Effector CD8-positive, alpha-beta T cell (primary cell): ENCODE measurements at places on chromosomes 11 and 22.

DNA sequence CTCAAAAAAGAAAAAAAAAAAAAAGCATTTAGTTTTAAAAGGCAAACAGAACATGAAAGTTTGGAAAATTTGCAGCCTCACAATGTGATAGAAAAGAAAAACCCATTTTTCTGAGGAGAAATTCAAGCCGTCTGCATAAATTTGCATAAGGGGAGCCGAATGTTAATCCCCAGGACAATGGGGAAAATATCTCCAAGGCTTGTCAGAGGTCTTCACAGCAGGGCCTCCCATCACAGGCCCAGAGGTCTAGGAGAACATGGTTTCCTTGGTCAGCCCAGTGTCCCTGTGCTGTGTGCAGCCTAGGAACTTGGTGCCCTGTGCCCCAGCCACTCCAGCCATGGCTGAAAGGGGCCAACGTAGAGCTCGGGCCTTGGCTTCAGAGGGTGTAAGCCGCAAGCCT lies 109.1 kb downstream of the TRIM44 start:
- DNase-seq, result no peak

- DNase-seq, result no peak
Measured at GRCh38 chr11:788009-788640, 1.8 kb downstream of the CEND1 start.

DNA sequence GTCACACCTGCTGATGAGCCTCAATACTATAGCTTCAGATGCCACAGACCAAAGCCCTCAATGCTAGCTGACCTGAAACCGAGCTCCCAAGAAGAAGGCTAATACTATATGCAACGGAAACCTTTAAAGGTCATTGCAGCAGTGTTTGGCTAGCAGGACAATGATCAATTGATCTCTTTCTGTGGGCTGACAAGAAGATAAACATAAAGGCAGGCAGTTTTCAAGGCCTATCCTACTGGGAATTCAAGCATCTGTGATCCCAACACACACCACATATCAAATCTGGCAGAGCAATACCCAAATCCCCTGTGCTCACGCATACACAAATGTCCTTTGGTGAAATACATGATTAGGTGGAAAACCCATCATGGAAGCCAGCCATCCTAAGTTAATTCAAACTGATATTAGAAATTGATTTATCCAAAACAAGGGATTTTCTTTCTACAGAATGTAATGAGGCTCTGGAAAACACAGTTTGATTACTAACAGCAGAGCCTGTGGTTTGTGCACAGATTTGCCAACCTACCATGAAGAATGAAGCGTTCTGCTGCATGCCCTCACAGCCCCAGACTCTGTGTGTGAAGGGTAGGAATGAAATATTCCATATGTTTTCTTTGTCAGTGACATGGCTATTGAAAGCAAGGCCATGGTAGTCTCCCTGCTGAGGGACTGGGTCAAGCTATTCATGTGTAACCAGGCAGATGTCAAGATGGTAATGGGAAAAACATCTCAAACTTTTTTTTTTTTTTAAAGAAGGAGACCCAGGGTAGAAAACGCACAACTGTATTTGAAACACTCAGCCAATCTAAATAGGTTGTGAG lies 12.2 kb downstream of the LGR4 start:
- DNase-seq, result no peak

GRCh38 chr11:27717801-27718229 lies 17.6 kb upstream of the BDNF start:
- DNase-seq, result no peak

GRCh38 chr22:42717197-42717928 lies 3.3 kb downstream of the A4GALT start:
- DNase-seq, result no peak

GRCh38 chr11:44574610-44575287 lies 9.3 kb downstream of the CD82 start:
- no peak for DNase-seq

DNA sequence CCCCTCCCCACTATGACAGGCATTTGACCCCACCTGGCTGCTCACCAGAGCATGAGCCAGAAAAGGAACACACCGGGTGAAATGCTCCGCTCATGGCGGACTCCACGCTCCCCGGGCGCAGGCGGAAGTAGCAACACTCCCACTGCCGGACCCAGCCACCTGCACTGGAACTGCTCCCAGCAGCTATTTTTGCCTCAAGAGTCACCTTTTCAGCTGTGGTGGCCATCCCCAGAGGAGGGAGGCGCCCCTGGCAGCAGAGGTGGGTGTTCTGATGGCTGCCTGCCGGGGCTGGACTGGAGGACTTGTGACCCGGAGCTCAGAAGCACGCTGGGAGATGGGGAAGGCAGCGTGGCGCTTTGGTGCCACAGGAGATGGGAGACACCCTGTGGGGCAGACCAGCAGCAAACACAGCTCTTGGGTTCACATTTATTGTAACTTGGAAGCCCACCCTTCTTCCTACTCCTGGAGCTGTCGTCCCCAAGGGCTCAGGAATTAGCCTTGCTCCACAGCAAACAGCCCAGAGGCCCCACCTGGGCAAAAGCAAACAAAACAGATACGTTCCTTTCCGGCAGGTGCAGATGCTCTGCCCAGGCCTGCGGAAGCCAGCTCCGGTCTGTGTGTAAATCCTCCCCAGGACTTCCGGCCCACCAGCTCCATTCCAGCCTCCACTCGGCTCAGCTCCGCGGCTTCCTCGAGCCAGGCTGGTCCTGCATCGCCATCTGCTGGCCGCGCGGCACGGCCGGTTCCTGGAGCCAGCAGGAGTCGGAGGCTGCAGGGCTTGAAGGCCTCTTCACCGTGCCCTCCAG lies 3.7 kb downstream of the RPS19BP1 start:
- DNase-seq, result peak; percentile 82

DNA sequence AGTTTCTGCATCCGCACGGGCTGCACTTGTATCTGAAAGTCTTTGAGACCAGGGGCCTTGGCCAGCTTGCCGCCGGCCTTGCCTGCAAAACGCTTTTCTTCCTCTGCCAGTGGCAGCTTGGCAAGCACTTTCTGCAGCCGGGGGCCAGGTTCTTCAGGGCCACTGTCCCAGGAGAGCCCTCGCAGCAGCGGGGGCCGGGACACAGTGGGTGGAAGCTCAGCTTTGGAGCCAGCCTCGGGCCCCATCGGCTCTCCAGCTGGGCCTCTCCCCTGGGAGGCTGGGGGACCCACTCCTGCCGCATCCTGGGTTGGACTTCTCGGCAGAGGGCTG lies 57.5 kb upstream of the LYVE1 start:
- DNase-seq, result no peak

- DNase-seq, result no peak
Measured at GRCh38 chr22:27086080-27087044, 429.0 kb downstream of the MIAT start.

GRCh38 chr11:64103277-64103985 lies 62.5 kb downstream of the MACROD1 start:
- no peak for DNase-seq

DNA sequence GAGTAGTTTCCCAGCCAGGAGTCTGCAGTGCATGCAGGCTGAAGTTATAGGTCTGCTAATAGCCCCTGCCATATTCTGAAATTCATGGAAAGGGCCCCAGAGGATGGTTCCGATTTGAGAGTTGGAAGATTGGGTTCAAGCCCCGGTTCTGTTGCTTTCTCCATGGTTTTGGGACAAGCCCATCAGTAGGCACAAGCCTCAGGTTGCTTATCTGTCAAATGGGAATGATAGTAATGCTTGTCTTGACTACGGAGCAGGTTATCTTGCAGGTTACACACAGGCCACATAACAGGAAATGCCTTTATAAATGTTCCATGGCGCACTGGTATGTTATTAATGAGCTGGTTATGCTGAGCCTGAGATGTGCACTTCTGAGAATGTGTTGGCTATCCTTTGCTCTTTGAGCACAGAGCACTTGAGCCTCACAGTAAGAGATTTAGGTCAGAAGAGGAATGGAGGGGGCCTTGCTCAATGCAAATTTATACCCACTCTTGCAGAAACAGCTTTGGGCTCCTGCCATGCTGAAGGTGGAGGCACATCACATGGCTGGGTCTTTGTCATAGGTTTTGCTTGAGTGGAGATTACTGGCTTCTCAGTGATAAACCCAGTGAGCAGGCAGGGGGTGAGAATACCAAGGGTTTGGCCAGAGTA lies 47.1 kb downstream of the ZNRF3 start:
- DNase-seq, result no peak

GRCh38 chr11:1564535-1565172 lies 7.4 kb downstream of the DUSP8 start:
- no peak for DNase-seq

- no peak for DNase-seq
Measured at GRCh38 chr22:33838644-33839043, 81.6 kb downstream of the LARGE1 start.

DNA sequence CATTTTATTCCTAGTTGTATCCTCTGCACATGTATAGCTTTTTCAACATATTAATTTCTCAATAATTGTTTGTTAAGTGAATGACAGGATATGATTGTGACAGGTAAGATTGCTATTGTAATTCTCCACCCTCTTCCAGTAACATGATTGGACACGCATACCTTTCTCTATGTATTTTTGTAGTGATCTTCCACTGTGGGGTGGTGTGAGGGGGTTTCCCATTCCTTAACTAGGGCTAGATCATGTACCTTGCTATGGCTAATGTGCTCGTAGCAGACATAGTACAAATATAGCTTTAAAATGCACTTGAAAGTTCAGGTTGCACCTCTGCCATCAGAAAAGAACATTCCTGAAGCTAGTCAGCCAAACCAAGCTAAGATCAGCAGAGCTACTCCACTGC lies 2392.8 kb upstream of the RAG2 start:
- DNase-seq, result no peak

DNA sequence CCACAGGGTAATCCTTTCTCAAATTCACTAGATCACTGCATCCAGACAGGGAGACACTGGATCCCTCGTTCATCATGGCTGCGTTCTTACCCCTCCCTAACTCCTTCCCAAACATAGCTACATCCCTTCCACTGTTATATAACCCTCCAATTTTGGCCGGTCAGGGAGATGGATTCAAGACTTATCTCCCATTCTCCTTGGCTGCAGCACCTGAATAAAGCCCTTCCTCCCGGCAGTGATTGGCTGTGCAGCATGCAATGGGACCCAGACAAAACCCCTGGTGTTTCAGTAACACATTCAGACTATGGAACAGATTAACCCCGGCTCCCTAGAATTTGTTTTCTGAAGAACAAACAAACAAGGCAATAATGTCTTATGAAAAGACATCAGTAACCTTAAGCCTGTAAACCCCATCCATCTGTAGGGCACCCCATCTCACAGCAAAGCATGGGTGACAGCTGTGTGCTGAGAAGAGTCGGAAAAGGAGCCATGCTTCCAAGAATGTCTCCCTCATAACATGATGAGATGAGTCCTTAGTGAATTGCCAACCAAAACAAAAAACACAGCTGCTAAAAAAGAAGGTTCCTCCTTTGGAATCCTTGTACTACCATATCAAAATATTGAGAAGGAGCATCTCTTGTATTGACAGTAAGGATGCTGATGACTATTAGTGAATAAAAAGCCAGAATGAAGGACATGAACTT lies 5.0 kb downstream of the MIF start:
- DNase-seq, result no peak

GRCh38 chr11:61472868-61473267 lies 35.7 kb upstream of the LRRC10B start:
- DNase-seq, result no peak

GRCh38 chr22:49767355-49768062 lies 60.2 kb downstream of the BRD1 start:
- no peak for DNase-seq

DNA sequence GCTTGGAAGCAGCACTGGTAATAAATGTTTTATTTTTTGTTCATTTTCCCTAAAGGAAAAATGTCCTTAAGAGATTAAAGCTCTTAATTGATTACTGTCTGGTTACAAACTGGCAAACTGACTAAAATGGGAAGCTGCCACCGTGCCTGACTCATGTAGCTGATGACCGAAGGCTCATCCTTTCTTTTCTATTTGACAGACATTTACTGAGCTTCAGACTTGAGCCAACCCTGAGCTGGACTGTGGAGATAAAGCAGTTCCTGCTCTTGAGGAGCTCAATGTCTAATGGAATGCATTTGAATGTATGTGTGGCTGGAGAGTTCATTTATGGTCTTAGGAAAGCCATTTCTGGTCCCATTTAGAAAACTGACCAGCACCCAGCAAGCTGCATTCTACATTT lies 91.3 kb downstream of the RNF169 start:
- DNase-seq, result no peak

DNA sequence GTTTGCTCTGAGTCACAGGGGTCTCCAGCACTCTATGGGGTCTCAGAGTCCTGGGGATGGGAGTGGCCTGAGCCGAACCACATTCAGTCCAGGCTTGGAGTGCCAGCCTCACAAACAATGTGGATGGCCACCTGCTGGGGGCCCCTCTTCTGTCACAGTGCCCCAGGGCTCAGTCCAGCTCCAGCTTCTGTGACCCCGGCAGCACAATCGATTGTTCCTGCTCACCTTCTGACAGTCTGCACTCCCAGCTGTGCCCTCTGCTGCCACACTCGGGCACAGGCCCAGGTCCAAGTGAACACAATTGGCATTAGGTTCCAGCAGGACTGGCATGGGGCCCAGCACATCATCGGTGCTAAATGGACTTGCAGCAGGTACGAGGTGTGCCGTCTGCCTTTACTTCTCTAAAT lies 84.8 kb downstream of the TP53I11 start:
- DNase-seq, result no peak

- no peak for DNase-seq
Measured at GRCh38 chr22:44338177-44338810, 25.5 kb upstream of the SHISAL1 start.

DNA sequence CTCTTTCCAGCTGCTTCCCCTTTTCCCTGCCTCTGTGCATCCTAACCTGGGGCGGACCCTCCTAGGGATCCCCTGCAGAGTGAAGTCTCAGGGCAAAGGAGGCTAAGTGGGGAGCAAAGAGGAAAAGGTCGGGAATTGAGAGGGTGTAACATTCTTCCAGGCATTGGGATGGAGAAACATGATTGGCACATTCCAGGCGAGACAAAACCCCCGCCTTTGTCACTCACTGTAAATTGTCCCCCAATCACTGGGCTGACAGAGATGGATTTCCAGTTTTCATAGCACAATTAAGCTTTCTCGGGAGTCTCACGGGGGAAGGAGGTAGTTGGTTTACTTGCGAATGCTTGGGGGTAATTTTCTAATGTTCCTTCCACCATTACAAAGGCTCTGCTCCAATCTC lies 74.9 kb downstream of the MIAT start:
- DNase-seq, result no peak
